ENCODE measurements at places on chromosomes 2 and 18.

- no peak for DNase-seq
These were observed 30.9 kb downstream of the FAM171B start for GRCh38 chr2:186724736-186725135.

- no peak for DNase-seq
These were observed 208.3 kb upstream of the HDAC4 start for GRCh38 chr2:239609162-239609561.

GRCh38 chr2:20507166-20507692, 60.4 kb downstream of the RHOB start:
- no peak for DNase-seq

GRCh38 chr2:134659724-134660123, 59.1 kb downstream of the TMEM163 start:
- no peak for DNase-seq

DNA sequence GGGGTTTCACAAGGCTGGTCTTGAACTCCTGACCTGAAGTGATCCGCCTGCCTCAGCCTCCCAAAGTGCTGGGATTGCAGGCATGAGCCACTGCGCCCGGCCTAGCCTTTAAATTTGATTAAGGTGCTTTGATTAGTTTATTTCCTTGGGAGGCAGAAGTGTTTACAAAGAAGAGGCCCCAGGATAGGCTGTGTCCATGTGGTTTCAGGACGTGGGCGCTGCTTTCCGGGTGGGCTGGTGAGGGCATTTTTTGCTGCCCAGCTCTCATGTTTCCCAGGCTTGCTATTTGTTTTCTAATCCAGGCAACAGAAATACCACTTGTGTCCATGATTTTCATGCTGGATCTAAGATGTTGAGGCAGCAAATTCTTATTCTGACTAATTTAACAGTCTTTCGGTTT, 124.2 kb downstream of the SH3RF3 start:
- no peak for DNase-seq

- no peak for DNase-seq
These were observed 8.1 kb downstream of the RAB31 start for GRCh38 chr18:9715978-9716774.

- DNase-seq: no peak
These were observed 12.3 kb upstream of the APOB start for GRCh38 chr2:21055879-21056790.

GRCh38 chr2:36351736-36352349, 3.7 kb upstream of the CRIM1 start:
- DNase-seq: no peak

- DNase-seq: no peak
These were observed 13.6 kb upstream of the CREB1 start for GRCh38 chr2:207516206-207516605.

GRCh38 chr2:25266399-25266798, 75.3 kb downstream of the DNMT3A start:
- no peak for DNase-seq

DNA sequence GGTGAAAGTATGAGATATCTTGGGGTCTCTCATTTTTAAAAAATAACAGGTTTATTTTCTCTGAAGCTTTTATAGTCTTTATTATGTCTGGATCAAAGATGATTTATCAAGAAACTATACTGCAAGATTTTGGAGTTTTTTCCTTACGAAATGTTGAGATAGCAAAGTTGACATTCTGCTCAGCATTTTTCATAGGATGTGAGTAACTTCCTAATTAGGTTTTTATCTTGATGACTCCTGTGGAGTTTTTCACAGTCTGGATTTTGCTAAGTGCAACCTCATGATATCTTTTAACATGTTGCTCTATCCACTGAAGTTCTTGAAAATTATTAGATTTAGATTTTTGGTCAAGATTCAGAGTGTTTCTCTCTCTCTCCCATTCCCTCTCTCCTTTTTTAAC, 17.8 kb downstream of the TCF7L1 start:
- DNase-seq: no peak

DNA sequence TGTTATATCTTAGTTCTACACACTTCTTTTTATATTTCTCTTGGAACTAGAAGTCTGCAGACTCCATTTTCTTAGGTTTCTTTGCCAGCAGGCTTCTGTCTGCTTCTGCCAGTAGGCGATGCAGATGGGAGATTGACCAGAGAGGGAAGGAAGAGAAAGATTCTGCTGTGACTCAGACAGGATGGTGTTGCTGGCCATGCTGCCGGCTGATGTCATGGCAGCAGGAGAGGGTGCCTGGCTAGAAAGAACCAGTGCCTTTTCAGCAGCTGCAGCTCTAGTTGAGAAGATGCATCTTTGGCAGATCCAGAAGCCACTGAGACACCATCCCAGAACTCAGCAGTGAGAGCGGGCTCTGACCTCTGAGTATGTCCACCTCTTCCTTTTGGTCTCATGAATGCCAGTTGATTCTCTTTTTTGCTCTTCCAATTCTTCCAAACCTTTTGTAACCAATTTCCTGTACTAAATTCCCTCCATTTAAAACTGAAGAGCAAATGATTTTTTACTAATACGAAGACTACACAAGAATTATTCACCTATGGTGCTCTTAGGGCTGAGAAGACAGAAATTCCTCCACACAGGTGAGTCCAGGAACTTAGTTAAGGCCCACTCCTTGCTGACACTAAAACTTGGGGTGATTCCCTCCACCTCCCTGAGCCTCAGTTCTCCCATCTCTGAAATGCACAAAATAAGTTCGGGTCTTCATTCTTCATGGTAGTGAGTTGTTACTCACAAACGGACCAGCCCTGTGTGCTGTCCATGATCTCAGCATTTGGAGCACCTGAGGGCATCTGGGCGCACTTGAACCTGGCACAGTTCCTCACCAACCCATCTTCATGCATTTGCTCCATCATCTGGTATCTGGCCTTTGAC, 200.7 kb downstream of the MYCN start:
- DNase-seq: no peak

DNA sequence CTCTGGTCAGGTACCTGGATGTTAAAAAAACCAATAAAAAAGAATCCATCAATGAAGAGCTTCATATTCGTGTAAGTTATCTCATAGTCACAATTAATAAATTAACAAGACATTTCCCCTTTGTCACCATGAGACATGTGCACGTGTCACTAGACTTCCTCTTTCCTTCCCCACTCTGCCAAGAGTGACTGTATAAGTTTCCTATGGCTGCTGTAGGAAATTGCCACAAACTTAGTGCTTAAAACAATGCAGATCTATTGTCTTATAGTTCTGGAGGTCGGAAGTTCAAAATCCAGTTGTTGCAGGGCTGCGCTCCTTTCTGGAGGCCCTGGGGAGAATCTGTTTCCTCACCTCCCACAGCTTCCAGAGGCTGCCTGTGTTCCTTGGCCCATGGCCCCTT, 35.8 kb downstream of the SLC9A4 start:
- no peak for DNase-seq

GRCh38 chr2:240250985-240251847, 110.8 kb upstream of the OTOS start:
- no peak for DNase-seq

DNA sequence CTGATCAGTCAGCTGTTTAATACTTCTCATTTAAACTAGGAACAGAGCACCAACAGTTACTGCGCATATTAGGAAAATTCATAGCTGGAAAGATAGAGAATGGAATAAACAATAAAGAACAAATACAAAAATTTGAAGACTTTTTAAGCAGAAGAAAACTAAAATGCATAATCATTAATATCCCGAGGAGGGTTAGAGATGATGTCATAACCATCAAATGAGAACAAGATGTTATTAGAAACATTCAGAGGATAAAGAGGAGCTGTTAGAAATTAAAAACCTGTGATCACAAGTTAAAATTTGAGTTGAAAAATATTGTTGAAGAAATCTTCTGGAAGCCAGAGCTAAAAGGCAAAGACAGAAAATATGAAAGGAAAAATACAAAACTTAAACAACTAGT, 54.0 kb upstream of the ALKAL2 start:
- DNase-seq: no peak

- no peak for DNase-seq
These were observed 662.4 kb downstream of the GALR1 start for GRCh38 chr18:77911971-77912605.

GRCh38 chr2:154338352-154338967, 360.0 kb upstream of the KCNJ3 start:
- no peak for DNase-seq

DNA sequence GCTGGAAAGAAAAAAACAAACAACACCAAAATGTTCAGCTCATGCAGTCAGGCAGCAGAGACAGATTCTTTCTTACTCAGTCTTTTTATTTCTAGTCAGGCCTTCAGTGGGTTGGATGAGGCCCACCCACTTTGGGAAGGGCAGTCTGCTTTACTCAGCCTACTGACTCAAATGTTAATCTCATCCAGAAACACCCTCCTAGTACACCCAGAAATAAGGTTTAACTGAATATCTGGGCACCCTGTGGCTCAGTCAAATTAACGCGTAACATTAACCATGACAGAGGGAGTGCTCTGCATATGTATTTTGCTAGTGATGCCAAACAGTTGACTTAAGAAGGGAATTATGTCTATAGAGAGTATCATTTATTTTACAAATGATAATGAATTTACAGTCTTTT, 401.6 kb downstream of the PARD3B start:
- no peak for DNase-seq

DNA sequence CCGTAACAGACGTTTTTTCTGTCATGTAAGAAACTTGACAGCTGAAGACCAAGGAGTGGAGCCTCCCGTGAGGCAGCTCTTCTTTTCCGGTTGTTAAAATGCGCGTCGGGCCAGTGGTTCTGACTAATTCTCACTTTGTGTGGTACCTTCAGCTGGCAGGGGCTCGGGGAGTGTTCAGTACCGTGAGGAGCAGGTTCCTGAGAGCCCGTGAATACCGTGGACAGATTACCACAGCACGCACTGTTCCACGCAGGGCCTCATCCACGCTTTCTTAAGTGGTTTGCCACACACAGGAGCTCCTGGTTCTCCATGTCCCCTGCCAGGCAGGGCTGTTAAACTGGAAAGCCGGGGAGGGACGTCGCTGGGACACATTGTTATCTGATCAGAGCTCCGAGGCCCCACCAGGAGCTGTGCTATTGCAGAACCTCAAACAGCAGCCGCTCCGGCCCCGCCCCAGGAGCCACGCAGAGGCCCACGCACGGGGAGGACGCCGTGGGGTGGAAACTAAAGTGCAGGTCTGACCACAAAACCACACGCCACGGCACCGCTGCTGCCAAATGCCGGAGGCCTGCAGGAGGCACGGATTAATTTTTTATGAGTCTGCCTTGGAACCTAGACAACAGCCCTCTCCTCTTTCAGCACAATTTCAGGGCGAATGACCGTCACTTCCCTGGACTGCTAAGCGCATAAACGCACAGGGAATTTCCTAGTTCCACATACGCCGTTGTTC, 43.3 kb downstream of the NFATC1 start:
- DNase-seq: no peak

- no peak for DNase-seq
These were observed 3.6 kb downstream of the LIMS2 start for GRCh38 chr2:127671557-127672302.

DNA sequence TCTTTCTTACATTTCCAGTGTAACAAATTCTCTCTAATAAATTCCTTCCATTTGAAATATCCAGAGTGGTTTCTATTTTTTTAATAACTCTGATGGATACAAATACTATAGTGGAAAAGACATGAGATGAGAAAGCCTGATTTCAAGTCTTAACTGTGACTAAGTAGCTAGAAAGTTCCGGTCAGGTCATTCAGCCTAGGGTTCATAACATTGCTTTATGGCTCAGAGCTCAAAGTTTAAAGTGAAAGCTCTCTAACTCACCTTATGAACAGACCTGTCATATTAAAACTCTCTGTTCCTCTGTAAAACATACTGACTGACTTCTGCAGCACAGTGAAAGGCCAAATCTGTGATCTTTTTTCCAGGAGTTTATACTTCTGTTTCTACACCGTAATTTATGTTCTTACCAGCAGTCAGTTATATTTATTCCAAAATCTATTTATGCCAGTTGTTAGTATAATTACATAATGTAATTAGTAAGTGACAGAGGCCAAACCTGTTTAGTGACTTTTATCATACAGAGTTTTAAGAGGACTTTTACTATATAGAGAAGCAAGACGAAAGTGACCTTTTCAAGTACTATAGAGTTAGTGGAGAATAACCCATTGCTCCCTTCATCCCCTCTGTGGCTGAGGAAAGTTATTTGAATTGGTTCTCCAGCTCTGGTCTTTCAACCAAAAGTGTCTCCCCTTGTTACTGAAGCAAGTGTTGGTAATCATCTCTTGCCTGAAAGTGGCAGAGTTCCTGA, 118.8 kb upstream of the PDE1A start:
- DNase-seq: no peak

- no peak for DNase-seq
These were observed 166.0 kb downstream of the SEPTIN10 start for GRCh38 chr2:109447776-109448175.

GRCh38 chr2:127014630-127015029, 92.3 kb downstream of the BIN1 start:
- DNase-seq: no peak

GRCh38 chr18:21980744-21981143, 188.6 kb upstream of the GATA6 start:
- no peak for DNase-seq

- no peak for DNase-seq
These were observed 61.2 kb downstream of the NGEF start for GRCh38 chr2:232951891-232952290.

DNA sequence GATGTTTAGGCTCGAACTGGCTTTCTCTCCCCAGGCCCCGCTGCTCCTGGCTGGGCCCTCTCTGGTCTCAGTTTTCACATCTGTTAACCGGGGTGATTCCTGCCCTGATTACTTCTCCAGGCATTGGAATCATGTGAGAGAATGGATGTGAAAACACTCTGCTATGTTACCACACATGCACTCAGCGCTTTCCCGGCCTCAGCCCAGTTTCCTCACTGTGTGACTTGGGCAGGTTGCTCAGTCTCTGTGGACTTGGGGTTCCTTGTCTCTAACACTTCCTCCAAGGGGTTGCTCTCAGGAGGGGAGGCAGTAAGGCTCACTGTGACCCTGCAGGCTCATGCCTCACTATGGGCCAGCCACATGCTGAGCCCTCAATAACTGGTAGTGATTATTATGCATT, 230.4 kb upstream of the HS6ST1 start:
- no peak for DNase-seq

GRCh38 chr2:54667726-54668650, 55.5 kb upstream of the EML6 start:
- DNase-seq: no peak

GRCh38 chr2:199278099-199278498, 179.6 kb downstream of the SATB2 start:
- no peak for DNase-seq

All from CD4-positive, CD25-positive, alpha-beta regulatory T cell (primary cell).